ENCODE measurements at places on chromosomes 11 and 22. TPM values are rescaled to one million over a fixed set of nuclear protein-coding genes. Genes with fewer than 3 reads are reported as not detected.

- no peak for DNase-seq
Observed at GRCh38 chr11:20160425-20161229, at the start of gene DBX1. DBX1 (minus strand) TSS chr11:20160475; CDS start chr11:20160324, 151 bp downstream.

DNA sequence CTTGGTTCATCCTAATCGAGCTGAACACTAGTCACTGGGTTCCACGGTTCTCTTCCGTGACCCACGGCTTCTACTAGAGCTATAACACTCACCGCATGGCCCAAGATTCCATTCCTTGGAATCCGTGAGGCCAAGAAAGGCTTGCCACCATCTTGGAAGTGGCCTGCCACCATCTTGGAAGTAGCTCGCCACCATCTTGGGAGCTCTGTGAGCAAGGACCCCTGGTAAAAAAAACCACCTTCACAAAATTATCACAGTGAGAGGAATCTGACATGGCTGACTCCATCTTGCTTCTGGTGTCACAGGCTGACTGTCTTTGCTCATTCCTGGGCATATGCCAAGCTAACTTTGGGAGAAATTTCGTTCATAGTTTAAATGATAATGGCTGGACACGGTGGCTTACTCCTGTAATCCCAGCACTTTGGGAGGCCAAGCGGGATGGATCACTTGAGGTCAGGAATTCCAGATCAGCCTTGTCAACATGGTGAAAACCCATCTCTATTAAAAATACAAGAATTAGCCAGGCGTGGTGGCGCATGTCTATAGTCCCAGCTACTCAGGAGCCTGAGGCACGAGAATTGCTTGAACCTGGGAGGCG, 18.9 kb upstream of the KCTD14 start:
- DNase-seq: no peak

DNA sequence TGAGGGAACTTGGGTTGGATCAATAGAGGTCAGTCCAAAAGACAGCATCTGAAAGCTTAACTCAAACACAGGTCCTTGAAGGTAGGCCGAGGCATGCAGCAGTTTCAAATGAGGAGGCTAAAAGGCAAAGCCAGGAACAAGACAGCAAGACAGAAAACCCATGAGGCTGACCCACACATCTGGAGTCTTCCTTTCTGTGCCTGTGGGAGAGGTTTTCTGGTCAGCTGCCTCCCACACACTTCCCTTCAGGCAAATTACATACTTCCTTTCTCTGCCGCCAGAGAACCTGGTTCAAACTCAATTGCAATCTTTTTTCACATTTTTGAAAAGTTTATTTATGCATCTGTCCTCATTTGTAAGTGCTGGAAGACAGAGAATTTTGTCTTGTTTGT, 29.8 kb upstream of the CRTAM start:
- peak; percentile 71 for DNase-seq

GRCh38 chr11:1444823-1445422, 41.7 kb downstream of the MOB2 start:
- DNase-seq: no peak

DNA sequence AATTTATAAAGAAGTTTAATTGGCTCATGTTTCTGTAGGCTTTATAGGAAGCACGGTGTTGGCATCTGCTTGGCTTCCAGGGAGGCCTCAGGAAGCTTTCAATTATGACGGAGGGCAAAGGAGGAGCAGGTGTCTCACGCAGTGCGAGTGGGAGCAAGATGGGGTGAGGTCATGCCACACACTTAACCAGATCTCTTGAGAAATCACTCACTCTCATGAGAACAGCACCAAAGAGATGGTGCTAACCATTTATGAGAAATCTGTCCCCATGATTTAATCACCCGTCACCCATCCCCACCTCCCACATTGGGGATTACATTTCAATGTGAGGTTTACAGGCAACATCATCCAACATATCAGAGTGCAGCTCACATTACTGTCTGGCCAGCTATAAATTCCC, 103.5 kb downstream of the ARHGAP8 start:
- DNase-seq: no peak

DNA sequence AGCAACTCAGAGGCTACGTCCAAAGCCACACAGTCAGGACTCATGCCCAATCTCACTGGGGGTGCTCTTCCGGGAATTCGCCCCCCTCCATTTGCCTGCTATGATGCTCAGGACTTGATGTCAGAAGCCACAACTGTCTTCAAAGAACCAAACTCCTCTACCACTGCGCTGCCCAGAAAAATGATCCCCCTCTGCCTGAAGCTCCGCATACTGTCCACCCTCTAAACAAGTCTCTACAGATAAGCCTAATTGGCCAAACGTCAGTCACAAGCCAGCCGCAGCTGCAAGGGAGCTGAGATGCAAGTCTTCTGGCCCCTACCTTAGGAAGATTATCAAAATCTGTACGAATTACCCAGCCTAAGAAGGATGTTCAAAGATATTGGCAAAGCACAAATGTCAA, 294.6 kb downstream of the BUD13 start:
- no peak for DNase-seq

GRCh38 chr11:11558396-11558795, 63.4 kb downstream of the GALNT18 start:
- no peak for DNase-seq

DNA sequence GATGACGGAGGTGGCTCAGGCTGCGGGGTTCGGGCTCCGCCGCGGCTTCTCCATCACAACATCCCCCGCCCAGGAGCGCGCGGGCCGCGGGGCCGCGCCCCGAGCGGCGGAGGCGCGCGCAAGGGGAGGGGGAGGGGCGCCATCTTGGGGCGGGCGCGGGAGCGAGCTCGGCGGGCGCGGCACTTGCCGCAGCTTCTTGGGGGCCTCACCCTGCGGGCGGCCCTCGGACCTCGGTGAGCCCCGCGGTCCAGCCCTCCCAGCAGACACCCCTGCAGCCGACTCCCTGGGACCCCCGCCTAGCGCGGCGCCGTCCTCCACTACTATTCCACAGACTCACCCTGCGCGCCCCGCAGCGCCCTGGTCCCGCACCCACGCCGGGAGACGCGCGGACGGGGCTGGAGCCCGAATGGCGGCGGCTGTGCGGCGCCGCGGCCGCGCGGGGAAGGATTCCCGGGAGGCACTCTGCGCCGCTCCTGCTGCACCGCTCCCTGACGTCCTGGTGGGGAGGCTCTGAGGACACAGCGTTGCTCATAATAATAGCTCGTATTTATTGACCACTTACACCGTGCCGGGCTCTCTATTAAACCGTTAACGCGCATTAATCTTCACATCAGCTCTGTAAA, at the start of gene APBB1:
APBB1 (minus strand) TSS at position 86 of the 623 bp plus-strand sequence. CDS start 7,747 bp downstream, outside the sequence.
- DNase-seq: peak; percentile 70

DNA sequence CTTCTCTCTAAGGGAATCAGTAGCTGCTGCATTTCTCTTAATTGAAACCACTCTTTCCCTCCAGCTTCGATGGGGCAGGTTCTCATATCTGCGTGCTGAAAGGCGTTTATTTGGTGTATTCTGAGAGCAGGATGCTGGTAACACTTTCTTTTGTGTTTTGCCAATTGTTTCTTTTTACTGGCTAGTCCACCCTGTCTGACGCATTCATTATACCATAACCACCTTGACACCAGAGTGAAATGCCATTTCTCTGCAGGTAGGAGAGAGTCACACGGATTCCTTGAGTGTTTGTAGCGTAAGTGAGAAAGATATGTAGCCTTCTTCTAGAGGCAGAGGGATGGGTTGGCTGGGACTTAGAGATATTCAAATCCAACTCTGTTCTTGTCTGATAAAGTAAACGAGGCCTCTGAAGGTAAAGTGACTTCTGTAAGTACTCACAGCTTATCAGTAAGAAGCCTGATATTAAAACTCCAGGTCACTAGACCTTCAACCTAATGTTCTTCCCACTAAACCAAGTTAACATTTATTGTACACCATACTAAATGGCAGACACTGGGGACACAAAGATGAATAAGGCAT, 21.4 kb downstream of the CD44 start:
- DNase-seq: no peak

OR10V1 gene
- total RNA-seq: not detected

MAPK8IP2 gene
- 0.34 TPM for total RNA-seq
